ENCODE measurements at places on chromosomes 5 and 9.

- DNase-seq = no peak
These were observed 31.7 kb downstream of the GSN start for GRCh38 chr9:121299467-121300282.

DNA sequence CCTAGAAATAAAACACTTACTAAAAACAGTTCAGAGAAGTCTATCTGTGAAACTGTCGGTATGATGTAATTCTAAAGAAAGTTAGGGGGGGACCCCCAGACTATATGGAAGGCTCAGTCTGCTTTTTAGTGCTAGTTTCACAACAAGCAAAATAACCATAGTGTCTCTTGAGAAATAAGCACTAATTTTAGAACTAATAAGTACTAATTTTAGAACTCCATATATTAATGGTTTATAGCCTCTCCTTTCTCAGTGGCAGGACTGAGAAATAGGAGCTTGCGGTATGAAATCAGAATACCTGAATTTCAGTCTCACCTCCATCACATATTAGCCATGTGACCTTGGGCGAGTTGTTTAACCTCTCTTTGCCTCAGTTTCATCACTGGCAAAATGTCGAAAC is 1.4 kb upstream of the PHF24 start:
- DNase-seq = no peak

- no peak for DNase-seq
These were observed 315.2 kb downstream of the ARHGAP26 start for GRCh38 chr5:143085319-143085917.

- no peak for DNase-seq
These were observed 435.4 kb upstream of the GRAMD2B start for GRCh38 chr5:125987677-125988255.

DNA sequence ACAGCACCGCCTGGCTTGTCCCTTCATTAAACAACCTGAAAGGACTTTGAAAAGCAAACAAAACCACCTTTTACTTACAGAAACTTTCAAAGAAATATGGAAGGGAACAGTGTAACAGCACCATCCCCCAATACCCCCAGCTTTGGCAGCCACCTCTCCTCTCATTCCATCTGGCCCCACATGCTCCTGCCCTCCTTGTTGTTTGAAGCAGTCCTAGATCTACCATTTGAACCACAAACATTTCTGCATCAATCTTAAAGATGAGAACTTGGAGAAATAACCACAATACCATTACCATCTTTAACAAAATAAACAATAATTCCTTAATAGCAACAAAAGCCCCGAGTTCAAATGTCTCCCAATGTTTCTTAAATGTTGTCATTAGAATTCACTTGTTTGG is 17.8 kb upstream of the COL15A1 start:
- DNase-seq = no peak

DNA sequence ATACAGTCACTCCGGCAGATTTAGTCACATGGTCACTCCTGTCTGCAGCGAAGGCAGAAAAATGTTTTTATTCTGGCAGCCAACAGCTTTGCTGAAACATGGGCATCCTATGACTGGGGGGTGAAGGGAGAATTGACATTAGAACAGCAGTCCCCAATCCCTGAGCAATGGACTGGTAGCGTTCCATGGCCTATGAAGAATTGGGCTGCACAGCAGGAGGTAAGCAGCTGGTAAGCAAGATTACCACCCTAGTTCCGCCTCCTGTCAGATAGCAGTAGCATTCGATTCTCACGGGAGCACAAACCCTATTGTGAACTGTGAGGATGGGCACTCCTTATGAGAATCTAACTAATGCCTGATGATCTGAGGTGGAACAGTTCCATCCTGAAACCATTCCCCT is 93.1 kb upstream of the FTMT start:
- DNase-seq = no peak

DNA sequence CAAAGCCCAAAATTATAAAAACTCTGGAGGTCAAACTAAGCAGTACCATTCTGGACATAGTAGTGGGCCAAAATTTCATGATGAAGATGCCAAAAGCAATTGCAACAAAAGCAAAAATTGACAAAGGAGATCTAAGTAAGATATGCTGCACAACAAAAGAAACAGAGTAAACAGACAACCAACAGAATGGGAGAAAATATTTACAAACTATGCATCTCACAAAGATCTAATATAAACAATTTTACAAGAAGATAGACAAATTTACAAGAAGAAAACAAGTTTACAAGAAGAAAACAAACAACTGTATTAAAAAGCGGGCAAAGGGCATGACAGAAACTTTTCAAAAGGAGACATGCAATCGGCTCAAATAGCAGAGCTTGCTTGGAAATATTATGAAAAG is 396.9 kb downstream of the CDH9 start:
- DNase-seq = no peak

GRCh38 chr5:159161361-159162214 is 47.8 kb downstream of the RNF145 start:
- DNase-seq = no peak

GRCh38 chr5:174609116-174609515 is 115.3 kb upstream of the MSX2 start:
- DNase-seq = no peak

DNA sequence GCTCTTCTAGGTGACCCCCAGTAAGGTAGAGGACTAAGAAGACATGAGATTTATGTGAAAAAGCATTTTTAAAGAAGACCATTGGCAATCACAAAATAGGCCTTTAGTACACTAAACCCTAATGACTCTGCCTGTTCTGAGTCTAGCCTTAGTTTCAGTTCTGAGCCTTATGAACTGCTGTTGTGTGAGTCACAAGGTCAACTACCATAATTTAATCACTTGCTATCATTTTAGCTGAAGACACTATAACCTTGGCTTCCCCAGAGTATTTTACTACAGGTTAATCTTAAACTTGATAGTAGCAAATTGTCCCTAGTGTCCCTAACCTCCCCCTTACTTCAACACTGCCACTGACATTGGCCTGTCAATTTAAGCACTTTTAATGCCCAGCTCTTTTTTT is 34.4 kb downstream of the APC start:
- no peak for DNase-seq

DNA sequence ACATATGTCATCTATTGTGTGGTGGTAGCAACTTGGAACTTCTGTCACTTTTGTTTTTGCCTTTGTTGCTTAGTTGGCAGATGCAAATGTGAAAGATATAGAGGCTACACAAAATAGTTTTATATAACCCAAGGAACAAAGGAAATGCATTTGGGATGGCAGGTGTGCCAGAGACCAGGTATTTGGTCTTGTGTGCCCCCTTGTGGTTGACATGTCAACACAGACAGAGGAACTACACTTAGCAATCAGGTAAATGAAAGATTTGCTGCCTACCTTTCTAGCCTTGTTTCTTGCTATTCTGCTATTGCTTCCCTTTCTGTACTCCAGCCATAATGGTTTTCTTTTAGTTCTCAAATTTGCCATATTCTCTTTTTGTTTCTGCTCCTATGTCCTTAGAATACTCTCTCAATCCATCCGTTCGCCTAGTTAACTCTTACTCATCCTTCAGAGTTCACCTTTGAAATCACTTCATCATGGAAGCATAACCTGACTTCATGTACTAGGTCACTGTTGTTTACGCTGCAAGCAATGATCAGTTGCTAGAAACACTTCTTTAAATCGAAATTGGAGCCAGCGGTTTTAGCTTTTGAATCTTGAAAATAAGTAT is 119.5 kb downstream of the TRPM3 start:
- DNase-seq = peak; percentile 2

DNA sequence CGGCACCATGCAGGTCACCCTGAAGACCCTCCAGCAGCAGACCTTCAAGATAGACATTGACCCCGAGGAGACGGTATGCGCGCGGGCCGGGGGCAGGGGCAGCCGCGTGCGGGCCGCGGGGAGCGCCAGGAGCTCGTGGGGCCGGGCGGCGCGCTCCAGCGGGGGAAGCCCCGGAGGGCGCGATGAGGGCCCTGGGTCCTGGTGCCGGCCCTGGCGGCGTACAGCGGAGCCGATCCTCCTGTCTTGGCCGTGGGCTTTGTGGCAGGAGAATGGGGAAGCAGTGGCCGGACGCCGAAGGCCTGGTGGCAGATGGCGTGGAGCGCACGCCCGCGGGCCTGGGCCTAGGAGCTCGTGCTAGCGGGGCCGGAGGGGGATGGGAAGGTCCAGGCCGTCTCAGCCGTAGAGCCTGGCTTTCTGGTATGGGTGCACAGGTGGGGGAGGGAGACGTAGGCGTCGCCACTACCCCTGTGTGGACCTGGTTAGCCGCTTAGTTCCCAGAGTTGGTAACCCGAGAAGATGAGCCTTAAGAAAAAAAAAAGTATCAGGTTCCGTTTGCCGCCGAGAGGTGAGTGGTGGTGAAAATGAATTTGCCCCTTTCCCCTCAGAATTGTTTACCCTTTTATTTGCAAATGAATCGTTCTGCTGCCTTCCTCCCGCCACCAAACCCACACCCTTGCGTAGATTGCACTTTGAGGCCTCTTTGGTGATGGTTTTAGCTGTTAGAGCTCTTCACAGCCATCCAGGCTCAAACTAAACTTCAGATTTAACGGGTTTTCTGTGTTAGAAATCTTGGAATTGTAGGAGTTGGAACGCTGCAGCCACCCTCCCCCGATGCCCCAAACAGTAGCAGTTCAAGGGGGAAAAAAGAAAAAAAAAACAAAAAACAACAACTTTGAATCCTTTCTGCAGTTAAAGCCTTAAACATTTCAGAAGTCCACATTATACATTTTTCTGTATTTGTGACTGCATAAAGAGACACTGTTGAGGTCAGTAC is 841 bp downstream of the RAD23B start:
- DNase-seq = peak; percentile 13

GRCh38 chr9:27838876-27839275 is 265.6 kb upstream of the C9orf72 start:
- no peak for DNase-seq

DNA sequence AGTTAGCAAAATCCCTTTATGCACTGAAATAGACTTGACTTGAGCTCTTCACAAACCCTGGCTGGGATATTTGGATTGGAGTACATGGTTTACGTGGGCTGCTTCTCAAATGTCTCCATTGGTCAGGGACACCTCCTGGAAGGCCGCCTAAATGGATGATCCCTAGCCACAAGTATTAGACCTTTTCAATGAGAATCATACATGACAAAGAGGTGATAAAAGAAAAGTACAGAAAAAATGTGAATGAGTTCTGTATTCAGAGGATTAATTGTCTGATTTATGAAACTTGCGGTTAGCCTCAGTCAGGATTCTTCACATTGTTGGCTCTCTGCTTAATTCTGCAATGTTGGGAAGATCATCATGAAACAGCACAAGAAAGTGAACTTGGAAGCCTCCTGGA is 752.8 kb upstream of the ADAMTS16 start:
- no peak for DNase-seq

- no peak for DNase-seq
These were observed 72.8 kb downstream of the NR6A1 start for GRCh38 chr9:124698265-124698664.

Measured in Panc1 (cell line).